ENCODE measurements at places on chromosomes 3 and 15.

DNA sequence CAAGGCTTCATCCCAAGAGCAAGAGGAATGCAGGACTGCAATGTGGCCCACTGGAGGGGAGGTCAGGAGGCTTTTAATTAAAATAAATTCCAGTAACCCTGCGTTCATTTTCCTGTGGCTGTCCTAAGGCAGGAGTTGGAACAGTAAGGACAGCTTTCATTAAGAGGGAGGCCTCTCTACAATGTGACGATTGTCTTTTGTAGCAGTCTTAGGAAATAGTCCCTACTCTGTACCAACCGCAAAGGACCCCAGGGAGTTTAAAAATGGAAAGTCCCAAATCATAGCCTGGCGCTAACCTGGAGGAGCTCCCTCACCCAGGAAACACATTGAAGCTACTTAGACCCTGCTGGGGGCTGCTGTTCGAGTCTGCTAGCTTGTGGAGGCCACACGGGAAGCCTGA, 62.8 kb downstream of the SYNM start:
- DNase-seq = no peak

- no peak for DNase-seq
Measured at GRCh38 chr3:15519096-15519495, 2.4 kb downstream of the COLQ start.

DNA sequence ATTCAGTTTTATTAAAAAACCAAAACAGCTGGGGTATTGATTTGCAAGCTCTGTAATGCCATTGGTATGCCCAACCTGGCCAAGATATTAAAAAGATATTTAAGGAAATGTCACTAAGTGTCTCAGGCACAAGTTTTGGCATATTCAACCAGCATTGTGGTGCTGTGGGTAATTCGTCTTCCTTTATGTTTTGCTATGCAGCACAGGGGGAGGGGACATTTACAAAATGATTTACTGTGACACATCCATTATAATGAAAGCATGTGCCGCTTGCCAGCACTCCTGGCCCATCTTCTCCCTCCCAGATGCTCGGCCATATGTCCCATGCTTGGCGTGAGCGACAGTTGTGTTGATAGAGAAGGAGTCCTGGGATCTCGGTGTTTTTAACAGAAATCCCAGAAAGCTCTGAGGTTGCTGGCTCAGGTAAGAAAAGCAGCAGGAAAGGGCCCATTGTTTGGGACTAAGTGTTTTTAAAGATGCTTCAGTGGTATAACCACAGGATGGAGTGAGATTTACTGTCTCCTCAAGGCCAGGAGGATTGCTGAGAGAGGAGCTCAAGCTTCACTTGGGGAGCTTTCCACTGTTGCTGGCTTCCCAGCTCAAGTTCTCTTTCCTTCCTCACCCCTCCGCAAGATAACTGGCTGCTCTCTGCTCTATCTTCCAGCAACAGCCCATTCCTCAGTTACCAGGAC, 158.2 kb upstream of the TSC22D2 start:
- DNase-seq = no peak

DNA sequence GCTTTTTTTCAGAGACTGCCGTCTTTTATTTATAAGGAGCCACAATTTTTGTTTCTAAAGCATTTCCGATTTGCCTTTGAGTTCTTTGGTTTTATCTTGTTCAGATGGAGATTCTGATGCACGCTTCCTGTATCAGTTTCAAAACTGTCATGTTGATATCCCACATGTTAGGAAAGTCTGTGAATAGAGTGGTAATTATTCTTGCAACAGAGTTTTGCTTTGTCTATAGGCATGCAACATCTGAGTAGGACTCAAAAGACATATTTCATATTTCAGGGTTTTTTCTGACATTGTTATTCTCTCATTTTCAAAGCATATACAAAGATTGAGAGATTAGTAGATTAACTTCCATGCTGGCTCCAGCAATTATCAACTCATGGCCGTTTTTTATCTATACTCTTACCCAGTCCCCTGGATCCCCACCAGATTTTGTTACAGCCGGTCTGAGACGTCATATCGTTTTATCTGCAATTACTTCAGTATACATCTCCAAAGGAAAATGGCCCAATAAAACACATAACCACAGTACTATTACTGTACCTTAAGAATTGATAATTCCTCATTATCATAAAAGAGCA, 22.4 kb downstream of the PAQR5 start:
- no peak for DNase-seq

DNA sequence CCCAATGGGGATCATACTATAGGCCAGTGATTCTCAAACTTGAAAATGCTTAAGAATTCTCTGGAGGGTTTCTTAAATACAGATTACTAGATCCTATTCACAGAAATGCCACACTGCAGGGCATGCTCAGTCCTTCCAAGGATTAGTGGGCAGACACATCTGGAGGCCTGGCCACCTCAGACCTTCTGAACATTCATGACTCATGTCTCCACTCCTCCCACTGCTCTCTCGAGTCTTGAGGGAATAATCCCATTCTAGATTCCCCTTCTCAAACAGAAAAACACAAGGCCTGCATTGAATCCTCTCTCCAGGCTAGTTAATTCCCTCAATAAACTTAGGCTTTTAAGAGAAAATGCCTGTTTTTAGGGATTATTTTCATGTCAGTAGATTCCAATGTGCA, 22.1 kb downstream of the ZNF621 start:
- peak; percentile 88 for DNase-seq

GRCh38 chr3:180827171-180827570, 85.3 kb upstream of the FXR1 start:
- DNase-seq = no peak

Data from GM23248 (cell line).